BJ (cell line): ENCODE measurements at places on chromosomes 7 and 10.

- no peak for DNase-seq
These were observed 116.8 kb upstream of the TBX20 start for GRCh38 chr7:35370687-35371086.

DNA sequence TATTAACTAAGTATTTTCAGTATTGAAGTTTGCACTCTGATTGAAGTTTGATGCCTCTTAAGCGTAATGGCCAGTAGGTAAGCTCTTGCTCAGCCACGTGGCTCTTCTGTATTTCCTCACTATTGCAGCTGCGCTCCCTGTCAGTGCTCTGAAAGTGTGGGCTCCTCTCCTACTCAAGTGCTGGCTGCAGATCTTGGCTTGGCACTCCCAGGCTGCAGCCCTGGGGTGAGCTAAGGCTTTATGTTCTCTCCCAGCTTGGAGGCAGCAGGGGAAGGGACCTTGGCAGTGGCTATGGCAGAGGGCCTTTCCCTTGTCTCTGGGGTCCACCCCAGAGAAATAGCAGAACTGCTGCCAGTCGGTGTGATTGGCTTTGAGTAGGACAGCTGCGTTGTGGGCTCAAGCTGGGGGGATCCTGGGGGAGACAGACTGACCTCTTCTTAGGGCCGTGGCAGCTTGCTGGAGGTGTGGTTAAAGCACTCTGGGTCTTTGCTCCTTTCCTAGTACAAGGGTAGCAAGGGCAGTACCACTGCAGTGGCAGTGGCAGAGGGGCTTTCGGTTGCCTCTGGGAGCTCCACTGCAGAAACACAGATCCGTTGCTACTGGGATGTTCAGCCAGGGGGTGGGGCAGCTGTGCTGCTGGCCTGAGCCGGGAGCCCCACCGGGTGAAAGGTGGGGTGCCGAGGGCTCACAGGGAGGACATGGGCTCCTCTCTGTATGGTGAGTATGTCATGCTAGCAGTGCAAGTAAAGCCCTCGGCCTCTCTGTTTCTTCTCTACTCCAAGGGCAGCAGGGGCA, 100.5 kb downstream of the GLCCI1 start:
- DNase-seq, result no peak

- DNase-seq, result peak; percentile 59
These were observed 112.5 kb downstream of the GNAI1 start for GRCh38 chr7:80247144-80247543.

DNA sequence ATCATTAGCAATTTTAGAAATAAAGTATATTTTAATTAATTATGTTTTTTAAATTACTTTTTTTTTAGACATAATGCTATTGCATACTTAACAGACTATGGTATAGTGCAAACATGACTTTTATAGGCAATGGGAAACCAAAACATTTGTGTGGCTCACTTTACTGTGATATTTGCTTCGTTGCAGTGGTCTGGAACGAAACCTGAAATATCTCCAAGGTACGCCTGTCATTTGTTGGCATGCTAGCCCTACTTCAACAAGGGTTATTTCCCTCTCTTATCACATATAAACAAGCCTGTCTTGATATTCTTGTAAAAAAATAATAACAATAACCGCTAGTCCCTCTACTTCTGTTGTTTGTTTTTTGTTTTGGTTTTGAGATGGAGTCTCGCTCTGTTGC, 74.2 kb downstream of the TYW1B start:
- DNase-seq, result no peak

GRCh38 chr7:135257-135653, 57.1 kb upstream of the FAM20C start:
- no peak for DNase-seq

- no peak for DNase-seq
These were observed 84.3 kb downstream of the PRKAG2 start for GRCh38 chr7:151792636-151793035.

- DNase-seq, result no peak
These were observed 8.1 kb upstream of the RABGEF1 start for GRCh38 chr7:66732439-66732838.

DNA sequence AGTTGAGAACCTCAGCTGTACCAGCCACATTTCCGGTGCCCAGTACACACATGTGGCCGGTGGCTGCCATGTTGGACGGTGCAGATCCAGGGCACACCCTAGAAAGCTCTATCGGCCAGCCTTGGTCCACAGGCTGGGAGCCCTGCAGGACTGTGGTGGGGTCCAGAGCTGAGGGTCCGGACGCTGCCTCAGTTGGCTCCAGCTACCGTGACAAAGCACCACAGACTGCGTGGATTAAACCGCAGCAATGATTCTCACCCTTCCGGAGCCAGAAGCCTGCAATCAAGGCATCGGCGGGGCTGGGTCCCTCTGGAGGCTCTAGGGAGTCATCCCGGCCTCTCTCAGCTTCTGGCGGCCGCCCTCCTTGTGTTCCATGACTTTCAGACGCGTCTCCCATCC, 50.1 kb downstream of the PDGFA start:
- no peak for DNase-seq

DNA sequence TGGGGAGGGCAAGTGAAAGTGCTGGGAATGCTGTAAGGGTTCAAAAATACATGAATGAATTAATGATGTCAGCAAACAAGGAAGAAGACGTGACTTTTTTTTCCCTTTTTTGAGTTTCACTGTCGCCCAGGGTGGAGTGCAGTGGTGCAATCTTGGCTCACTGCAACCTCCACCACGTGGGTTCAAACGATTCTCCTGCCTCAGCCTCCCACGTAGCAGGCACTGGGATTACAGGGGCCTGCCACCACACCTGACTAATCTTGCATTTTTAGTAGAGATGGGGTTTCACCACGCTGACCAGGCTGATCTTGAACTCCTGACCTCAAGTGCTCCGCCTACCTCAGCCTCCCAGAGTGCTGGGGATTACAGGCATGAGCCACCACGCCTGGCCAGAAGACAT, 30.0 kb downstream of the DENND10 start:
- no peak for DNase-seq

DNA sequence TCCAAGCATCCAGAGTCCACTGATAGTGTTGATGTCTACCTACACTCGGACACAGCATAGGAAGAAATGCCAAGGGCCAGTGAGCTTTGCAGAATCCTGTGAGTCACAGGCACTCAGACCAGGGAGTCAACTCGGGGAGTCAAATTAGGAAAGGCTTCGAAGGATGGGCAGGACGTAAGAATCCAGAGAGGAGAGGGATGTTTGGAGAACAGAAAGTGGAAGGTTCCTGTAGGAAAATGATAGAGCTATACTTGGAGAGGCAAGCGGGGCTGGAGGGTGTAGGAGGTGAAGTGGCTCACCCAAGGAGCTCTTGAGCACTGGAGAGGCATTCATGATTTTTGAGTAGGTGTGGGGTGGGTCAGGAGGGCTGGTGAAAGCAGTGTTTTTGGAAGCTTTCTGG, 3.0 kb downstream of the ZYX start:
- no peak for DNase-seq

GRCh38 chr10:89798092-89798491, 96.7 kb downstream of the KIF20B start:
- no peak for DNase-seq

DNA sequence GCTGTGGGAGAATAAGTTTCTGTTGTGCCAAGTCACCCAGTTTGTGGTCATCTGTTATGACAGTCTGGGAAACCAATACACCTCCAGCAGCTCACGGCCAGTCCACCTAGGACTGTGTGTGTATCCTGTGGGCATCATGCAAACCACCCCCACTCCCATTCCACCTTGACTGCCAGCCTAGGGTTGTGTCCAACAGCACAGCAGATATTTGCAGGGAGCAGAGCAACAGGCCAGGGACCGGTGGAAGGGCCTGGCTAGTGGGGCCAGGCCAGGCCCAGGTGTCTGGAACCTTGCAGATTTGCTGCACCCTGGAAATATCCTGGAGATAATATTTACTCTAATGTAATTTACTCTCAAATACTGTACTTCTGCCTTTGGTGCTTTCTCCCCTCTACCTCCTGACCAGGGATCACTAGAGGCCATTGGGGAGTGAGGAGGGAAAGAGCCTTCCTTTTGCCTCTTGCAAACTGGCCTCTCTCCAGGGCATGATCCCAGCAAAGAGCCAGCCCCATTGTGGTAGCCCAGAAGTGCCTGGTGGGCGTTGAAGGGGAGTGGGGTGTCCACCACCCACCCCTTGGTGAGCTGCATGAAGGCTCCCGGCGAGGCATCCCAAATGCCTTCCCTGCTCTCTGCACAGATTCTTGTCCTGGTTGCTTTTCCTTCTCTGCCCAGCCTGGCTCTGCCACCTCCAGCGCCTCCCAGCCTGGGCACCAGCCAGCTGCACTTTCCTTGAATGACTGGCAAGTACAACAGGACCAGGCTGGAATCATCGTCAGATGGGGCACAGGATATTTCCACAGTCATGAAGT, 15.2 kb upstream of the TPST1 start:
- DNase-seq, result no peak

GRCh38 chr7:117640465-117640864, 160.6 kb downstream of the CFTR start:
- no peak for DNase-seq

- no peak for DNase-seq
These were observed 14.6 kb downstream of the EDRF1 start for GRCh38 chr10:125734148-125734547.

DNA sequence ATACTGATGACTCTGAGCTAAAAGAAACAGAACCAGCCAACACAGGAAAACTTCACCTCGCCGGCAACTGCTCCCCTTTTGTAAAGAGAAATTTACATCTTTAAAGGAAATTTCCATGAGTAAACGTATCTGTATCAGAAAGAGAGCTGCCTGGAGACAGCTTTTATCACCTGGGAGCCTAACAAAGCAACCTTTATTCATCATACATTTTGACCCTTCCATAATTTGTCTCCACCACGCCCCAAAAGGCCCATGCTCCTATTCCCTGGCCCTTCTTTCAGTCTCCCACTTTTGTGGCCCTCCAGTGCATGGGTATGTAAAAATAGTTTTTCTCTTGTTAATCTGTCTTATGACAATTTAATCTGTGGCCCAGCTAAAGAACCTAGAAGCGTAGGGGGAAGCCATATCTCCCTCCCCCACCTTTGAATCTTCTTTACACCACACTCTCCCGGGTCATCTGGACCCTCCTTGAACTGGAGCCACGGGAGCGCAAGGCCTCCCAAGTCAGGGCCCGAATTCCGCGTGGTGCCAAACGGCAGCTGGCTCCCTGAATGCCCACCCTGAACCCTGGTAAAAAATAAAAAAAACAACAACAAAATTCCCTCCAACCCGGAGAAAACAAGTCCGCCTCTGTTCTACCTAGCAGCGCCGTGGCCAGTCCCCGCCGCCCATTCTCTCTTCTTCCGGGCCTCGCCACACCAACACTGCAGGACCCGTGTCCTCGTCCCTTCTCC, 15.4 kb upstream of the FKBP9 start:
- no peak for DNase-seq

DNA sequence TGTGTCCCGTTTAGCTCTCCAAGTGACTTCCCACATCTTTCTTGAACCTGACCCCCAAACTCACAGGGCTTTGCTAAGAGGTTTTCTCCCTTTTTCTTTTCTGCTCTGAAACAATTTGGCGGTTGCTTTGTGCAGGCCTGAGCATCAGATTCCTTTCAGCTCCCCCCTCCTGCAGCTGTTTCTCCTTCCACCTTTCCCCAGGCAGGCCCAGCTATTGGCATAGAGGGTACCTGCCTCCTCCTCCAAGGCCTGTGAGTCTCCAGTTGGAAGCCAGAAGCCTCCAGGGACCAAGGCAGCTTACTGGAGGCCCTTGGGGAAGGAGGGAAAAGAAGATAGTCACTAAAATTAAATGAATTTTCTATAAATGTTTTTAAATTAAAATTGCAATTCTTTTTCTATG, 7.7 kb downstream of the VAX1 start:
- no peak for DNase-seq

- no peak for DNase-seq
These were observed 527.7 kb upstream of the CELF2 start for GRCh38 chr10:10489805-10490571.

DNA sequence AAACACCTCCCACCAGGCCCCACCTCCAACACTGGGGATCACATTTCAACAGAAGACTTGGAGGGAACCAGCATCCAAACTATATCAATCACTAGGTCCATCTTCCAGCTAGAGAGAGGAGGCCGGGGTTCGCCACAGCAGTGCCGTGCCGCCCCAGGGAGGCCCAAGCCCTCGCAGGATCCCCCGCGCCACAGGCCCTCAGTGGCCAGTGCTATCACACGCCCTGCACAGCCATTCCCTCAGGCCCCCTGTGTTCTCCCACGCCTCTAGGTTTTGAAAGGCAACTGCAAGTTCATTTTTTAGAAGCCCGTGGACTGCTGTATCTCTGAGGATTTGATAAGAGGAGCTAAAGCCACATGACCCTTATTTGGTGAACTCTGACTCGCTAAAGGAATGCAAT, 136.4 kb downstream of the OAT start:
- no peak for DNase-seq

- DNase-seq, result no peak
These were observed 72.9 kb downstream of the ADARB2 start for GRCh38 chr10:1664333-1664964.

- DNase-seq, result no peak
These were observed 1.6 kb downstream of the CHST15 start for GRCh38 chr10:124091646-124092249.

- no peak for DNase-seq
These were observed 701.4 kb upstream of the COBL start for GRCh38 chr7:52017802-52018679.

DNA sequence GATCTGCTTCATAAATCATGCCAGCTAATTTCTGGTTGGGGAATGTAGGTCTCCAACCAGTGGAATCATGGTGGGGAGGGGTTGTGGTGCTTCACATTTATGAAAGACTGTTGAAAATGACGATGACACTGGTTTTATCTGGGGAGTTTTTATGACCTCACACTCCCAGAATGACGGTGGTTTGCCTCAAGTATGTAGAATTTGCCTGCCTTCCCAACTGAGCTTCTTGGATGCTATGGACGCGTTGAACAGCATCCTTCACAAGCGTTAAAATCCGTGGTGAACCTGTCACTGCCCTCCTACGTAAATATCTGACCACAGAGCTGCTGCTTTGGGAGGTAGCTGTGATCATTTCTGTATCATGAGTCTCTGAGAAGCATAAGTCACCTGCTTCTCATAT, 3.3 kb downstream of the INSYN2A start:
- no peak for DNase-seq

DNA sequence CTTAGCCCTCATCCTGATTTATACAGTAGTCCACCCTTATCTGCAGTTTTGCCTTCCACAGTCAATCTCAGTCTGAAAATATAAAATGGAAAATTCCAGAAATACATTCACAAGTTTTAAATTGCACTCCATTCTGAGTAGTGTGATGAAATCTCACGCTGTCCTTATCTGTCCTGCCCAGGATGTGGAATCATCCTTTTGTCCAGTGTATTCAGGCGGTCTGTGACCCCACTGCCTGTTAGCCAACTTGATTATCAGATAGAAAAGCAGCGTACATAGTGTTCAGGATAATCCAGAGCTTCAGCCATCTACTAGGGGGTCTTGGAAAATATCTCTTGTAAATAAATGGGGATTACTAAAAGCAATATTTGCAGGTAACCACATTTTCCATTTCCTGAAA, 146.3 kb downstream of the MALRD1 start:
- DNase-seq, result no peak
